Keratinocyte (primary cell): ENCODE measurements at places on chromosomes 6 and 20.

DNA sequence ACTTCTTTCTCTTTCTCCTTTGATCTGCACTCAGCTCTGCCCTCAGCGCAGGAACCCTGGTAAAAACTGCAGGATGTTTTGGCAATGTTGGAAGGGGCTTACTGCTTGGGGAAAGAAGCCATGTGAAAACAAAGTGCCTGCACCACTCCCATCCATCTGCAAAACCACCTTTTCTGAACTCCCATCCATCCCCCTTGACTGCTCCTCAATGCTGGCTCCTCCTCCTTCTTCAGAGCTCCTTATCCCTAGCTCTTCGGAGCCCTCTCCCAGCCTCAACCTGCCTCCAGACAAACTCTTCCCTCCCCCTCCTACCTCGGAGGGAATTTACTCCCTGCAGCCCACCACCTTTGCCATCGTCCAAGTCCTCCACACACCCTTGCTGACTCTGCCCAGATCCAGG lies 4.2 kb upstream of the ZBTB12 start:
- DNase-seq = no peak

DNA sequence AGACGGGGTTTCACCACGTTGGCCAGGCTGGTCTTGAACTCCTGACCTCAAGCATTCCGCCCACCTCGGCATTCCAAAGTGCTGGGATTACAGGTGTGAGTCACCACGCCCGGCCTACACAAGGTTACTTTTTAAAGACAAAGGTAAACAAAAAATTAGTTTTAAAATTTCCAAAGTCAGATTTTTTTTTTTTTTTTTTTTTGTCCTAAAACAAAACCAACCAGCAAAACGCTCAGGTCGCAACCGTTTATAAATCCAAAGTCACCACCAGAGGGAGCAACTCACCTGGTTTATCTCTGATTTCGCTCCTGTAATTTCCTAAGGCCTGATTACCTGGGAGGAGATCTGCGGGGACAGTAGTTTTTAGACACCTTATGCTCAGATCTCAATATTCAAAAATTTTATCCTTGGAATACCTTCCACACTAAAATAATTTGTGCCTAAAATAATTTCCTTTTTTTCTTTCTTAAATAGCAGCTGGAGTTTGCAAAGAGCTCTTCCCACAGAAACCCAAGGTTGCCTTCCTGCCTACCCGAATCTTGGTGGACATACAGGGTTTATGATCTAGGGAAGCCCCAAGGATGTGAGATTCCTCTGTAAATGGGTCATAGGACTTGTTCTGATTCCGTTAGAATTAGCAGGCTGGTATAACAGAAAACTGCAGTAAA lies 19.8 kb upstream of the TREM1 start:
- no peak for DNase-seq

GRCh38 chr20:50353289-50353961 lies 156.8 kb upstream of the PTPN1 start:
- no peak for DNase-seq

DNA sequence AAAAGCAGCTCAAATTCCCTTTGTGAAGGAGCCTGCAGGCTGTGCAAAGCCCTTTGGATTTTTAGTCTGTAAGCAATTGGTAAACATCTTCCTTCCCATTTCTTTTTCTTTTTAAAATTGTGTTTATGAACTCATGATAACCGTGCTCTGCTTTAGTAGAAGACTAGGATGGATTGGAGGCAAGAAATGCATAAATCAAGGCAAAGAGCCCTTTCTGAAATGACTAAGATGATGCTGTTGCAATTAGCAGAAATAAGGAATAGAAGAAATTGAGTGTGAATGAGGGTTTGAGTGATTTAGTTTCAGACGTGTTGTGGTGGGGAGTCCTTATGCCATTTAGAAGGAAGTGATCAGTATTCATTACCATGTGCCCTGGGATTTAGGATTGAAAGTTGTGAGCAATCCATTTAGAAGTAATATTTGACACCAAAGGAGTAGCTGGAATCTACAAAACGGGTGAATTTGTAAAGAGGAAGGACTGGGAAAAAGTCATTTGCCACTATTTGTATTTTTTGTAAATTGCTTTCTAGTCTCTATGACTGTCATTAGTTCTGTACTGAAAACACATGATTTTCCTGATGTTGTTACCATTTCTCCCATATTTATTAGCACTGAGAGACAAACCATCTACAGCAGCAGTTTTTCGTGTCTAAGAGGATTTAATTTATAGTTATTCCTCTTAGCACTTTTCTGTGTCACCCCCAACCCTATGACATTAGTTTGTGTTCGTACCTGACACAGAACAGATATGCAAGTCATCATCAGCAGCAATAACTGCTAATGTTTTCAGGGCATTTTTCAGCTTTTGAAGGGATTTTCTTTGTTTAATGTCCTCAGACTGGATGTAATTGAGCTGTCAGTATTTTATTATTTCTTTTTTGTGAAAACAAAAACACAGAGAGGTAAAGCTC lies 265.0 kb downstream of the UTRN start:
- DNase-seq = no peak

GRCh38 chr6:20447581-20448132 lies 46.0 kb downstream of the E2F3 start:
- no peak for DNase-seq

DNA sequence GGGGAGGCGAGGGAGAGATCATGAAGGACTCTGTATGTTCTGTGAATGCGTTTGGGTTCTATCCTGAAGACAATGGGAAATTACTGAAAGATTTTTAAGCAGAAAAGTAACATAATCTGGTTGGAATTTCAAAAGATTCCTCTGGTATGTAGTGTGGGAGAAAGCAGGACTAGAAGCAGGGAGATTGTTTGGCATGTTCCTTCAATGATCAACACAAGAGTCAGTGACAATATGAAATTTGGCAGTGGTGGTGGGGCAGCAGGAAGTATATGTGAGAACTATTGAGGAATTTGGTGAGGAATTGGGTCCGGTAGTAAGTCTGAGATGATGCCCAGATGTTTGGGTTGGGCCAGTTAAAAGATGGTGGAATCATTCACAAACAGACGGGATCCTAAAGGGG lies 348.7 kb downstream of the CD83 start:
- DNase-seq = no peak

DNA sequence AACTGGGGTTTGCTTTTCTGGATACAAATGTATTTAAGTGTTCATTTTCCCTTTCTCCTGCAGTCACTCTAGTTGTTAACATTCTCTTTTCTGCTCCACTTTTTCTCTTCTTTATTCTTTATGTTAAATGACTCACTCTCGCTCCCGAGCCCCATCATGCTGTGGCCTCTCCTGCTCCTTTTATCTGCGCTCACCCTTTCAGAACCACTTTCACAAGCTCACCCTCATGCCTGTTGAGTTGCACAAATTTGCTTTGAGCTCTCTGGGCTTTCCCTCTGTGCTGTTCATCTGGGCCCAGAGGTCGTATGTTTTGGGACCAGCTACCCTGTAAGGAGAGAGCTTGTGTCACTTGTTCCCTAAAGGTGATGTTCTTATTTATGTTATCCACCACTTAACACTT lies 98.1 kb upstream of the ASCC3 start:
- DNase-seq = no peak

DNA sequence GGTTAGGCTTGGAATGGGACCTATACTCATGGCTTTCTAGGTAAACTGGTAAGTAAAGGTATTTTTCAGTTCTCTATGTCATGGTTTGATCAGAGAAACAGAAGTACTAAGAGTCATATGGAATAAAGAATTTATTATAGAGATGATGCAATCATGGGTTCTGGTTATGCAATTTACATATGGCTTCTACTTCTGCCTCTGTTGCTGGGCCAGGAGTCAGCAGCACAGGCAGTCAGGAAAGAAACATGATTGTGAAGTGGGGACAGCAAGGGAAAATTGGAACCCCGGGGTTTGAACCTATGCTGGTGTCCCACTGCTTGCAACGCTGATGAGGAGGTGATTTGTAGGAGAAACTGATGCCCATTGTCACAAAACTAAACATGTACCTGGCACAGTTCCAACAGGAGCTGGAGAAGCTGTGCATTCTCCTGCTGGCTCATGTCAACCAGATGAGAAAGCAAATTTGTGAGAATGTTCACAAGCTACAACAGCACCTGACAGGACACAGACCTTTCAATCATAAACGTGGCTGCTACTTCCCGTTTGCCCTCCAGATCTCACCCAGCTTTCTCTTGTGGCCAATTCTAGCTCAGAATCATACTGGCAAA lies 887.1 kb downstream of the TFAP2A start:
- DNase-seq = no peak

DNA sequence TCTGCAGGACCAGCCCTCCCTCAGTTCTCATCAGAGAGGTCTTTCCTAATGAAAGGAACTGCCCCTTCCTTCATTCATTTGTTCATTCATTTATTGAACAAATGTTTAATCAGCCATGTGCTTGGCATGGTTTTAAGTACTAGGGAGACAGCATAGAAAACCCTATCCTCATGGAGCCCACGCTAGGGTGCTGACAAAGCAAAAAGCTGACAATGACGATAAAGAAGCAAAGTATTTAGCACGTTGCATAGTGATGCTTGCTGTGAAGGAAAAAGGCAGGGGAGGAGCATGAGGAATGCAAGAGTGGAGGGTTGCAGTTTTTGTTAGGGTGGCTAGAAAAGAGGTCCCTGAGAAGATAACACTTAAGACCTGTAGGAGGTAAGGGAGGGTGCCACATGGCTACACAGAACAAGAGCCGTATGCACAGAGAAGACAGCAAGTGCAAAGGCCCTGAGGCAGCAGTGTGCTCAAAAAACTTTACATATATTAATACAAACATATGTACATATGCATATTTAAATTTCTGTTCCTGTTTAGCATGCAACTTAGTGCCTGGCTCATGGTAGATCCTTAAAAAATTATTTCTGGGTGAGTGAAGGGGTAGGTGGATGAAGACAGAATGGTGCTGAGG lies 98.9 kb downstream of the EYA2 start:
- DNase-seq = no peak

DNA sequence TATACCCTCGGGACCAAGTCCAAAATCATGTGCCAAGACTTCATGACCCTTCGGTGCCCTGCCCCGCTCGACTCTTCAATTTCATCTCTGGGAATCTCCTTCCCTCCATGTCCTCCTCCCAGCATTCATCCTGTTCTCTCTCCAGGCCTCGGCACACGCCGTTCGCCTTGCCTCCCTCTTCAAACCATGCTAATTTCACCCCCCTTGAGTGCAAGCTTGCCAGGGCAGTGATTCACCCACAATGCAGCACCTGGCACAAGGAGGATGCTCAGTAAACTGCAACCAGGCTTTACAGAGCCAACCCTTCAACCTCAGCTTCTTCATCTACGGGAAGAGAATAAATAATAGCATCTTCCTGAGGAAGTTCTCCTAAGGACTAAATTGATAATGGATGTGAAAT lies 4.1 kb downstream of the KCNS1 start:
- DNase-seq = no peak

GRCh38 chr6:89050697-89051096 lies 29.9 kb upstream of the PNRC1 start:
- no peak for DNase-seq

DNA sequence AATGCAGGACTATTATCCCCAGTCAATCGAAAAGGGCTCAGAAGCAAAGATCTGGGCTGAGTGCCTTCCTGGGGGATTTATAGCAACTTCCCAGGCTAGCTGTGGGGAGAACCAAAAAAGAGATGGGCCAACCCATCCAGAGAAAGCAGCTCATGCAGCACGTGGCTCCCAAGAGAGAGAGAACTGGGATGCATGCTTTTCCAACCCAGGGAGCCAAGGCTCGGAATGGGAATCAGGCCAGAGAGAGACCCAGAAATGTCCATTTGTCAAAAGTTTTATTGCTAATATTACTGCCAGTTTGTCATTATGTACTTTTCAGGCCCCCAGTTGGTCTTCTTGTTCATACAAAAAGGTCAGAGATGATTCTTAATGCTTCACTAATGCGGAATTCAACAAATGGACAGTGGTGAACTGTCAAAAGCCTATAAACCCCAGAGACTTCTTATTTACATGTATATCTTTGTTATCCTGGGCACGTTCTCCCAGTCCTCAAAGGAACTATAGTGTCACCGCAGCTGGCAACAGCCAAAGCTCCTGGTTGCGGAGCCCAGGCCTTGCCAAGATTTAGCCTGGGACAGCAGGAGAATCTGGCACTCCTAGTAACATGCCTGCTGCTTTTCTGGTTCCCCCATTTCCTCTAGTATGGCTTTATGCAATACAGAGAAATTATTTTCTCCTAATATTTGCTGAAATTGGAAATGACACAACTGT lies 139.1 kb upstream of the POU3F2 start:
- no peak for DNase-seq

- DNase-seq = no peak
Measured at GRCh38 chr6:10384610-10385523, 30.0 kb downstream of the TFAP2A start.

DNA sequence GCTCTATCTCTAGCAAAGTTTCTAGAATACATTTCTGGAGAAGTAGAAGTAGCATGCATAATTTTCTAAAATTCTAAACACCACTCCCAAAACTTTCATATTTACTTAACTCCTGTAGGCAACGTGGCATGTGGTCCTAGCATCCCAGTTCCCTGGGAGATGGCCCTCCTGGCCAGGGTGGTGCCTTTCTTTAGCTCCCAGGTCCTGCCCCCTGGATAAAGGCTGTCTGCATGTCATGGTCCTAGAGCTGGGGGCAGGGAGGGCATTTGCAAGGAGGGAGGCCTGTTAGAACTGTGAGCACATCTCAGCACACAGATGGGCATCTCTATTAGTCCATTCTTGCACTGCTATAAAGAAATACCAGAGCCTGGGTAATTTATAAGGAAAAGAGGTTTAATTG lies 485.6 kb upstream of the SULF2 start:
- DNase-seq = no peak

- DNase-seq = no peak
Measured at GRCh38 chr6:28311139-28311823, 24.7 kb downstream of the ZSCAN31 start.

DNA sequence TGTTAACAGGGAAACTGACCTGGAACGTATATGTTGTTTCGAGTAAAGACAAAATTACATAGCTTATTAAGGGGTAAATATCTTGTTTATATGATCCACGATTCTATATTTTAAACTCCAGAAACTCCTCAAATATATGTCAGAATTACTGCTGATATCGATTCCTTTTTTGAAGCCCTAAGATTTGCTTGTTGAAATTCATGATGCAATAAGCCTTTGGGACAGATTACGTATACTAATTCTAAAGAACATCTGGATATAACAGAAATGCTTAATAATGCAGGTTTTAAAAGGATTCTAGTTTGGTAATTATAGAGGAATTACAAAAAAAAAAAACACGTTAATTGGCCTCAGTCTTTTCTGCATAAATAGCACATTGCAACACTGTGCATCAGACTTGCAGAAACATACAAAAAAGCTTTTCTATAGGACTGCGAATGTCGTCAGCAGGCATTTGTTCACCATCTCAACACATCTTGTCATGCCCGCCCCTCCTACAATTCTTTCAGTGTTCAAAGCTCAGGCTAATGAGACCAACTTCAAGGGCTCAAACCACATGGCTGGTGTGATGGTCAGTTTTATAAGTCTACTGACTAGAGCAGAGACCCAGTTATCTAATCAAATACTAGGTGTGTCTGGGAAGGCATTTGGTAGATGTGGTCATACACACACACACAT lies 74.9 kb downstream of the AGPAT4 start:
- no peak for DNase-seq

GRCh38 chr6:15137086-15137485 lies 108.8 kb upstream of the JARID2 start:
- DNase-seq = no peak
